ENCODE measurements at places on chromosomes 5 and 9.

- no peak for DNase-seq
Measured at GRCh38 chr5:96530901-96531300, 97.9 kb upstream of the PCSK1 start.

DNA sequence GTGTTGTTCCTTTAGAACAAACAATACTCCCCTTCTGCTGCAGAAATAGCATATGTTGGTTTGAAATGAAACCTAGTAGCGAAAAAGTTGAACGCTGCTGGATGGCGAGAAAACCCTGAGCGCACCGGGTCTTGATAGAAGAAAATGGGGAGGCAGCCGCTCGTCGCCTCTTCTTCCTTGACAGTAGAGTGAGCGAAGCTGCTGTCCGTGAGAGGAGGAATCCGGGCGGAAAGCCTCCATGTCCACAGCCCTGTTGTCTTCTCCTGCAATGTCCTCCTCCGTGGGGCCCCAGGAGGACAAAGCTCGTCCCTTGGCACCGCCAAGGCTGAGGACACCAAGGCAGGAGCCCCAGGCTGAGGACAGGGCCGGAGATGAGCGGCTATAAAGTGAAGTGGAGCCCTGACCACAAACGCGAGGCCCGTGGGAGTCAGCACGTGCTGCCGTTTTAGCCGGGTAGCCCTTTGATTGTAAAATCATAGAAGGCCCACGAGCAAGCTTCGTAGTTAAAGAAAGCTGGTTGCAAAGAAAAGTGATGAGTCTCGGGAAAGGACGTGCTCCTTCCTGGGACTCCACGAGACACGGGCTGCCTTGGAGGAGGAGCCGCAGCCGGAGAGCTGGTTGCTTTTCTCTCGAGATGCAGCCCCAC is 35.6 kb downstream of the MRPL36 start:
- no peak for DNase-seq

DNA sequence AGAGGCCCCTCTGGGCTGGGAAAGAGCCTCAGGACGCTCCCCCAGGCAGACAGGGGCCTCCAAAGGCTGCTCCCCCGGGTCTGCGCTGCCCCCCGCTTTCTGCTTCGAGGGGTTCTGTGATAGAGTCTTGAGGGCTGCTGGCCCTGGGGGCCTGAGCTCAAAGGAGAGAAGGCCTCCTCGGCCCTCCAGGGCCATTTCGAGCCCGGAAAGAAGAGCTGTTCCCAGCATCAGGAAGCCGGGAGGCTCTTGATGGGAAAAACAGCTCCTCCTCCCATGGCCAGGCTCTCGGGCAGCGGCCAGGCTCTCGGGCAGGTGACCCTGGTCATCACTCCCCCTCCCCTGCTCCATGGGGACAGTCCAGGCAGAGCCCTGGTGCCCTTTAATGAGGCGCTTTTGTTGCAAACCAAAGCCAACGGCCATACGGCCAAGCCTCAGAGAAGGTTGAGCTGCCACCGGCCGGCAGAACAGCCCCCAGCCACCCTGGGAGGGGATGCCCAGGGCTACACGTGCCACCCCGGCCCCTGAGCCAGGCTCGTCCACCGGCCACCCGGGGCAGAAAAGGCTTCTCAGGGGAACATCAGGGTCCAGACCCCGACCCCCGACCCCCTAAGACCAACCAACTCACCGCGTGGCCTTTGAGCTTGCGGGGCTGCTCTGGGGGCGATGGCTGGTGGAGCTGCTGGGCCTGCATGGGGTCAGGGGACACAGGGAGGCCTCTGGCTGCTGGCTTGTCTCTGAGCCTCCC is 16.2 kb upstream of the QSOX2 start:
- no peak for DNase-seq

GRCh38 chr9:99090336-99091130 is 14.4 kb upstream of the TGFBR1 start:
- no peak for DNase-seq

- DNase-seq = no peak
Measured at GRCh38 chr5:143664623-143665022, 147.3 kb upstream of the HMHB1 start.
